Smooth muscle cell of the coronary artery (primary cell): ENCODE measurements at places on chromosomes 4 and X. TPM values are rescaled to one million over a fixed set of nuclear protein-coding genes. Genes with fewer than 3 reads are reported as not detected.

Gene UGT2B17
- not detected in 2 replicates for total RNA-seq

Gene ADH1A
- total RNA-seq, result not detected in 2 replicates

Gene NKX3-2
- total RNA-seq, result 0.15 TPM in 1 of 2 replicates, not detected in the other

Gene LDOC1
- total RNA-seq, result 9.7 and 12.3 TPM in 2 replicates

Gene BEND2
- total RNA-seq, result not detected in 2 replicates

Gene CT45A2
- total RNA-seq, result not detected in 2 replicates

Gene MAOB
- 0.12 and 1.7 TPM in 2 replicates for total RNA-seq
